ENCODE measurements at places on chromosomes 12 and 14.

DNA sequence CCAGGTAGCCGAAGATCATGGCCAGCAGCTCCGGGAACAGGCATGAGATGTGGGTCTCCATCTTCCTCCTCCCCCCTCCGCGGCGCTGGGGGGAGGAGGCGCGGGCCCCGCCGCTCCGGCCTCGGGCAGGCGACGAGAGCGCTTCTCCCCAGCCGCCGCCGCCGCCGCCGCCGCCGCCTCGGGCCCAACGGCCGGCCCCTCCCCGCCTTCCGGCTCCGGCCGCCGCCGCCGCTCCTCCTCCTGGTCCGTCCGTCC, 448 bp downstream of the FBXL14 start:
- no peak for DNase-seq

GRCh38 chr14:68695856-68696255, 97.0 kb downstream of the ZFP36L1 start:
- DNase-seq: no peak

DNA sequence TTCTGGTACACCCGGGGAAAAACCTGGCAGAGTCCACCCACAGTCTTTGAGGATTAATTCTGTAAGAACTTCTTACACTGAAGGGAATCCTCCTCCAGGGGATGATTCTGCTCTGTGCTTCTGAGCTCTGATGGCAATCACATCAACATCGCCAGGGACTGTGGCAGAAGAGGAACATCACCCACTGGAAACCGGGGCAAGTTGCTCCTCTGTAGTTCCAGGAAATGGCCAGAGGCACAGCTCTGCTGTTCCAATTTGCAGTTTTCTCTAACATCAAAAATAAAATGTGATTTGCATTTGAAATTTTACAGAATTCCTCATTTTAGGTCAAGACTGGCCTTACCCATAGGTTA, 207.6 kb downstream of the DAD1 start:
- DNase-seq: no peak

DNA sequence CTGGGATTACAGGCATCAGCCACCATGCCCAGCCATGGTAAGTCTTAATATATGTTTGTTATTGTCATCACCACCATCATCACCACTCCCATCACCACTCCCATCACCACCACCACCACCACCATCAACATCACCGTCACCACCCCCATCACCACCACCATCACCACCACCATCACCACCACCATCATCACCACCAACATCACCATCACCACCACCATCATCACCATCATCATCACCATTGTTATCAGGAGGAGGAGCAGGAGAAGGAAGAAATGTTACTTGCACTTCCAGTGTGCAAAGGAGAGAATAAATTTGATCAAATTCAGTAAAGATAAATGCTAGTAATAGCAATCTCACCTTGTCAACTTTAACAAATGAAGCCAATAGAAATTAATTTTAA, 71.2 kb upstream of the CHST11 start:
- no peak for DNase-seq

- DNase-seq: no peak
Measured at GRCh38 chr12:12788131-12788530, 2.7 kb downstream of the APOLD1 start.
